ENCODE measurements at places on chromosomes 7 and 10.

DNA sequence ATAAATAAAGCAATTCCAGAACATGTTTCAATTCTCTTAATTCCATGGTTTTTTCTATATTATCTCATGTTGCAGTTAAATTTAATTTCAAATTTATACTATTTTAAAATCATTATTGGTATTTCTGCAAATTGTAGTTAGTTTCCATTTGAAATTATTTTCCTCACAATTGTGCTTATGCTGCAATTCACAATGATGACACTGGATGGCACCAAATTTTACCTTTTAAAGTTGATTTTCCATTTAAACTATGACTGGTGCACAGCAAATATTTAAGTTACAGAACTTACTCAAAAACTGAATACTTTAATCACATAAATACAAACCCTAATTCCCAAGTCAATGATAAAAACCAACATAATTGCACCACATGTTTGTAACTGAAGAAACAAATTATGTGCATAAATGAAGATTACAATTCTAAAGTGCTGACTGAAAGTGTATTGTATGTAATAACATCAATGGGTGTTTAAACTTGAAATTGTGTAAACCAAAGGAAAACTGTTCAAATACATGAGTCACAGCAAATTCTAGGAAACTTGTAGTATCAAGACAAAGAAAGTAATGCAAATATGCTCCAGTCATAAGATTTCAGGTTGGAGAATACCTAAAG lies 75.3 kb upstream of the AASS start:
- DNase-seq: no peak

DNA sequence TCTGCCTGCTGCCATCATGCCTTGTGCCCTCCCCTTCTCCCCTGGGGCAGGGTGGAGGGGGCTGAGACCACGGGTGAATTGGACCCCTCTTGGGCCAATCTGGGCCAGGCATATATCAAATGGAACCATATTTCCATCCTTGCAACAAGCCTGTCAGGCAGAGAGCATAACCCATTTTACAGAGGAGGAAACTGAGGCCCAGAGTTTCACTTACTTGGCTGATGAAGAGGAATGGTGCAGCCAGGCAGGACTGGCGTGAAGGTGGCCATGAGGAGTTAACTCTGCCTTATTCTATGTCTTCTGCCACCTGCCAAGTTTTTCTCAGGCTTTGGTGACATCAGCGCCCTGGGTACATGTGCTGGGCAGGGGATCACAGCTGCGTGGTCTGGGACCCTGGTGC lies 155.5 kb upstream of the PCBD1 start:
- no peak for DNase-seq

GRCh38 chr10:62582804-62583208 lies 208.6 kb downstream of the ZNF365 start:
- DNase-seq: no peak

GRCh38 chr10:50316695-50317648 lies 65.7 kb upstream of the ASAH2 start:
- DNase-seq: peak; percentile 14

DNA sequence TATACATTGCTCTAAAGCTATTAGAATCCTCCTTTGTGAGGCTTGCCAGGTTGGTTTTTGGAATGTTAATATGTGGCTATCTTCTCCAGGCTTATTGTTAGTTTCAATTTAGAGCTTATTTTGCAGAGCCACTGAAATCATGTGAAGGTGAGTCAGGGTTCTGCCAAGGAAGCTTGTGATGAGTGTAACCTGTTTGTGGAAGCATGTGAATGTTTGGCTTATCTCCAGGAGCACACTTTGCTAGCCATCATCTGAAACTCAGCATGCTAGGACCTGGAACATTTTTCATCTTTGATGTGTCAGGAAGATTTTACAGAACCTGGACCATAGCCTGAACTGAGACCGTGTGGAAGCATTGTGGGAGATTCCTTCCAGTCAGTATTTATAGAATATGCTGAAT lies 197.3 kb downstream of the PPP1R9A start:
- no peak for DNase-seq

DNA sequence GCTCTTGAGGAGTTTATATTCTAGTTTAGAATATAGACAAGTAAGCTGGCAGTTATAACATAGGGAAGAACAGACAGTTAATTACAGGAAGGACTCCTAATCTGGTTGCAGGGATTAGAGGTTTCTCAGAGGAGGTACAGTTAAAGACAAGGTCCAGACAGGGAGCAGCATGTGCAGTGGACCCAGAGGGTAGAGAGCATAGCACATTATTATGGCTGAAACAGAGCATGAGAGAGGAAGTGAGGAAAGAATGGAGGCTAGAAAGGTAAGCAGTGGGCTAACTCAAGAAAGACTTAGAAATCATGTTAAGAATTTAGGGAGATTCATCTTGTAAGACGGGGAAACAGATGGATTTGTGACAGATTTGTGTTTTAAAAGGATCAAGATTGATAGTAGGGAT lies 9.7 kb downstream of the MIOS start:
- DNase-seq: no peak

DNA sequence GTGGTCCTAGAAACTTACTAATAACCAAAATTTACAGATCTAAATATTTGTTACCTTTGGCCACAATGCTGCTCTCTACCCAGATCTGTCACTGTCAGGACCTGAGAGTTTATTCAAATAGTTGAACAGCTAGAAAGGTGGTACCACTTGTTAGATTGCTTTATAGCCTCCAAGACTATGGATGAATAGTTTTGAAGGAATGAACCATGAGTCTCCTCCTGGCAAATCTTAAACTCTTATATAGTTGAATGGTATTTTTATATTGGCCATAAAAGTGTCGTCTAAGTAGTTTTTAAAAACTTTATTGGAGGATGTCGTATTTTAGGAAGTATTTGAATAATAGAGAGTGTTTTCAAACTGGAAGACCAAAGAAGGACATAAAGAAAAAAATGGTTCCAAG lies 178.7 kb downstream of the AHR start:
- no peak for DNase-seq

DNA sequence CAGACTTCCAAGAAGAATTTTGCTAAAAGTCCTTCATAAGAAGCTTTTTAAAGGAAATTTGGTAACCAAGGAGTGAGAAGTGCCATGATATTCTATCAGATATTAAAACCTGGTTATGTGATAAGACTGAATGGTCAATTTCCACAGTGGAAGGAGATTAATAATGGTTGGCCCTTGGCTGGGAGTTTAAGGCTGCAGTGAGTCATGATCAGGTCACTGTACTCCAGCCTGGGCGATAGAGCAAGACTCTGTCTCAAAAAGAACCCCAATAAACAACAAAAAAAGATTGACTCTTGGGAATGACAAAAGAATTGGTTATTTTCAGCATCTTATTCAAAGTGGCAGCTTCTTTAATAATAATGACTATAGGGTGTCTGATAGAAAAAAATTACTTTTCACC lies 37.2 kb downstream of the EXOC4 start:
- no peak for DNase-seq

- DNase-seq: peak; percentile 62
These were observed 28.1 kb downstream of the EPHB4 start for GRCh38 chr7:100799037-100799896.

DNA sequence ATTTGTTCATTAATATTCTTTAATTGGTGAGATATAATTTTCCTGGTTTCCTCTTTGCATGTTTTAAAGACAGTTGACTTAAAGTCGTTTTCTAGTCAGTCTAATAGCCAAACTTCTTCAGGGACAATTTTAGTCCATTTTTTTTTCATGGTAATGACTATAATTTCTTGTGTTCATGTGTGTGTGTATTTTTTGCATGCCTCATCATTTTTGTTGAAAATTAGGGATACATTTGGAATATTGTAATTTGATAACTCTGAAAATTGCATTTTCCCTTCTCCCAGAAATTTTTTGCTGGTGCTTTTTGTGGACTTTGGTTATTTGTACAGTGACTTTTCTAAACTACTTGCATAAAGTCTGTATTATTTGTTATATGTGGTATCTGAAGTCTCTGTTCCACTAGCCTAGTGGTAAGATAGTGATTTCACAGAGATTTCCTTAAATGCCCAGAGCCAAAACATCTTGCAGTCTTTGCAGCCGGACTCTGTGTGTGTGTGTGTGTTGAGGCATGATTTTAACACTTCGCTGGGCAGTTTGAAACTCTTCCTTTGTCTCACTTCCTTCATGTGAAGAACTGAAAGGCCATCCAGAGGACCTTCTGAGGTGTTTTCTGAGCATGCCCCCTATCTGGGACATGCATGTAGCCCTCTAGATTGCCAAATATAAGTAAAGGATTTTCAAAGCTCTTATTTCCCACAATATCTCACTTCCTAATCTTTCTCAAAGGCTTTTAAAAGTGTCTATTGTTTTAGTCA lies 40.9 kb upstream of the ZNF365 start:
- DNase-seq: no peak

DNA sequence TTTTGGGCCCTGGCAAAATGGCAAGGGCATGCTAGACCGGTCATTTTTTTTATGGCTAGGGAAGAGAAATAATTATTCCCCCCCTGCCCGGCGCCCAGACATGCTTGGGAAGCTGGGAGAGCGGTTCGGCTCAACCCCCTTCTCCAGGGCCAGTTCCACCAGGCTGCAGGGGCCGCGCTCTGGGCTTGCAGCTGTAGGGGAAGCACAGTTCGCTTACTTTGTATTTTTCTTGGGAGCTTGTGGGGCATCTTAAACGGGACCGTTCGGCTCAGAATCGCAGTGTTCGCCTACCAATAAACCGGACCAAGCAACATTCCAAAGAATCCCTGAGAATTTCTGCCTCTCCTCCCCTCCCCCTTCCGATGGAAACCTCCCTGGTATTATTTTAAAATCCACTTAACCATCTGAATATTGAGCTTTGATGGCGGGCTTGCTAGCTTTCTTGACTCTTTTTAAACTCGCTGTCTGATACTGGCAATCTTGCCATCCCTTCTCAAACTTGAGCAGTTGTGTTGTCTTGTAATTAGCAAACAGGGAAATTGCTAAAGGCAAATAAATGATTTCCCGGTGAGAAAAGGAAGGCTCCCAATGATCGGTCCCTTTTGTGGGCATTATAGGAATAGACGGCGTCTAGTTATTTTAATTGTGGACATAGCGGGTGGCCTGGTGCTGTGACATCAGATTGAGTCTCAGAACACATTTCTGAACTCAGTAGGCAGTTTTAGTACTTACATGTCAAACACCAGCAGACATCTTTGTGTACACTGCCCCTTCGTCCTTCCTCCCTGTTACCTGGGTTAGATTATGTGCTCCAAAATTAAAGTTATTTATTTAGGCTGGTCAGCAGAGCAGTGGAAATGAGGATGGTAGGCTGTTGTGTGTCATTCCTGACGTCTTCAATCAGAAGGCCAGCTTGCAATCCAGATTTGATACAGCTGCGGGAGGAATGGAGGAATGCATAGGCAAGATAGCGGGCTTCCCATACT lies 3.4 kb downstream of the TCF7L2 start:
- DNase-seq: no peak

- DNase-seq: peak; percentile 68
These were observed 31.5 kb downstream of the TCF7L2 start for GRCh38 chr10:112981553-112981952.

DNA sequence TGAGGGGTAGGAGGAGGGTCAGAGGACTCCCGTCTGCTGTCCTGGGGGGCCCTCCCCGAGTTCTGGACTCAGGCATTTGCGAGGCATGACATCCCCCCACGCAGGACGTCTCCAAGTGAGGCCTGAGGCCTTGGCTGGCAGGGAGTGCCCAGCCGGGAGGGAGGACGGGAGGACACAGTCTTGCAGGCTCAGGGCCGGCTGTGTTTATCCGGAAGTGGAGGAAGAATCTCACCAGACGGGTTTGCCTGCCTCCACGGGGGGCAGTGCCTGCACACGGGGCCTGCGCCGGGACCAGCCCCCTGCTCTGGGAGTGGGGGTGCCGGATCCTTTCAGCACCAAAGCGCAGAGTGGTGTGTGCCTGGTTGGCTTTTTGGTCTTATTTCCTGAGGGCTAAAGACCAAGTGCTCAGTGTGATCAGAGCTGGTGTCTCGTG lies 10.9 kb downstream of the PWWP2B start:
- DNase-seq: no peak

- DNase-seq: no peak
These were observed 227.3 kb downstream of the TCF7L2 start for GRCh38 chr10:113177156-113177935.

DNA sequence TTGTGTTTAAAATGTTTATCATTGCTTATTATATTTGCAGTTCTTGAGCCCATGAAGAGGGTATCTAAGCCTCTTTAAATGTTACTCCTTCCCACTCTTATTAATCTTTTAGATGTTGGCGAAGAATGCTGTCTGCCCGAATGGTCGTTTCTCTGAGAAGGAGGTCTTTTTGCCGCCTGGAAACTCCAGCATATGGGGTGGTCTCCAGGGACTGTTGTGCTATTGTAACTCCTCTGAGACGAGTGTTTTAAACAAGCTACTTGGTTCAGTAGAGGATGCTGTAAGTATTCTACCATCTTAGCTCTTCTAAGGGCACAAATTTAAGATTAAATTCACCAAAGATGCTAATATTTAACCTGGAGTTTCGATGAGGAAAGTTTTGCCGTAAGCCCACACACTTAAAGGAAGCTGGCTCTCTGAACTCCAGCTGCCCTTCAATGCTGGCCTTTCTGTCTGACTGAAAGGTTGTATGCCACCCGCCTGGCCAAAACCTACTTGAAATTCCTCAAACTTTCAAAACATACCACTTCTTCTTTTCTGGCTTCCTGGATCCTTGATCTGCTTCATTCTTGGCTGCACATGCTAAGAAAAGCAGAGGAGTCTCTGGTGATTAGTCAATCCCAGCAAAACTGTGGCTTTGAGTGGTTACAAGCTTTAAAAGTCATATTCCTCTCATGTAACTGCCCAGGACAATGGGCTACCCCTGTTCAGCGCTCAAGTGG lies 74.7 kb downstream of the ABCA13 start:
- DNase-seq: no peak

DNA sequence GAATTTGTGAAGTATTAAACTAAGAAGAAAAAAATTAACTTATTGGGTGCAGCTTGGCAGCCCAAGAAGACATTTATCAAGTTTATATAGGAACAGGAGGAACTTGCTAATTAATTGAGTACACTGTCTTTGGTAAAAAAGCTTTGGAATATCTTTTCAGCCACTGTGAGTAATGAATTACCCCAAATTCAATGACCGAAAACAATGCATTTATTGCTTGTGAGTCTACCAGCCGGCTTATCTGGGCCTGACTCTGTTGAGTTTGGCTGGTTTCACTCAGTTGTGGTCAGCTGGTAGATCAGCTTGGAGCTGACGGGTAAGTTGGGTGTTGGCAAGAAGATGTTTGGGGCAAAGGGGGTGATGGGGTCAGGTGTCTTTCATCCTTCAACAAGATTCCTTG lies 11.6 kb downstream of the GNG11 start:
- no peak for DNase-seq

DNA sequence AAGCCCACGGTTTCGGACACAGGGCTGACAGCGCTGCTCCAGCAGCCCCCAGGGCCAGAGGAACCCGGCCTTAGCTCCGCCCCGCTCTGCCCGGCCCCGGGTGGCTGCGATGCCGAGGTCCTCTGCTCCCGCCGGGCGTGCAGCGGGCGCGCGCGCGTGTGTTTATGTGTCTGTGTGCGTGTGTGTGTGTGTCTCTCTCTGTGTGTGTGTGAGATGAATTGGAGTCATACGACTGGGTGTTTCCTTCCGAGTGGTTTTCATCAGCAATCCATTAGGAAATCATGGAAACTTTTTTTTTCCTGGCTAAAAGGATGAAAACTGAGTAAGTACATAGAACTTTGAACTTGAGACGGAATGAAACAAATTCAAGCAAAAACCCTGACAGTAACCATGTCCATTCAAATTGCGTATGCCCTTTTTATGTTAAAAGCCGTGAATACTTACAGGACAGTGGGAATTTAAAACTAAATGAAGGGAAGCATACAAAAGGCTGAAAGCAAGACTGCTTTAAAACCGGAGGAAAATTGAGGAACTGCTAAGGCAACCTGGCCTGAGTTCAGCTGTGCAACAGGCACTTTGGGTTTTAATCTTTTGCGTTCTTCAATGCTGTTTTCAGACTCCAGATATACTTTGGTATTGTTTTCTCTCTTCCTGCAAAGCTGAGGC lies at the start of gene CPED1:
Gene CPED1 (plus strand): TSS at position 121 of the 666 bp plus-strand sequence. CDS start 911 bp downstream, outside the sequence.
- DNase-seq: peak; percentile 65

GRCh38 chr7:30352169-30352568 lies 67.8 kb downstream of the ZNRF2 start:
- no peak for DNase-seq

Data from germinal center (tissue), 1 donor.